ENCODE measurements at places on chromosomes 3 and 15.
A peak's percentile ranks its signal among the peaks of the same experiment; 100 is the strongest.

DNA sequence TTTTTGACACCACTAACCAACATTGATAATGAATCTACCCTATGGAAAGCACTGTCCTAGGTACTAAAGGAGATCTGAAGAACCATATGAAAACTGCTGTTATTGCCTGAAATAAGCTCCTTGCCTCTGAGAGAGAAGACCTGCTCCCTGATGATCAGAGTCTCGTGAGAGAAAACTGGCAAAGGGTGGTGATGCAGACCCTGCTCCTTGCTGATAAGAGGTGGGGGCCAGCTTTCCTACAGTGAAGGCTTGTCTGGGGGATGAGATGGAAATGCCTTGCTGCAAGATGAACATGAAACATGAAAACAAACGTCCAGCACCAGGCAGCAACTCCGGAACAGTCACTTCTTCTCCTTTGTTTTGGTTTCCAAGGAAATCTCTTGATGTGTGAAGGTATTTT is 31.9 kb downstream of the RASGRP1 start:
- no peak for DNase-seq

DNA sequence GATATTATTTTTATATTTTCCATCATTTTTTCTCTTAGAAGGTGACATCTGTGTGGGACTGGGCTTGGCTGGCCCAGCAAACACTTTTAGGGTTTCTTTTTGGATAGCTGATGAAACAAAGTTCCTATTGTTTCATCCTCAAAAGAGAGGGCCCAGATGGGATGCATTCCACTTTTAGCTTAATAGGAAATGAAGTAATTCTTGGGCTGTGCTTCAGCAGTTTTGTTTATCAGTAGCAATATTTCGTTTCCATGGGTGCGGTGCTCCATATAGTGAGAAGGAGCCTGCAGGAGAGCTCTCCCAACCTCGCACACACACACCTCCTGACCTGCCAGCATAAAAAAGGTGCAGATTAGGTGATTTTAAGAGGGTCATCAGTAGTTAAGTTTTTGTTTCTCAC is 147.5 kb downstream of the AKAP13 start:
- no peak for DNase-seq

- DNase-seq = no peak
These were observed 27.9 kb downstream of the PDIA5 start for GRCh38 chr3:123094516-123095313.

GRCh38 chr3:169998668-169999131 is 32.1 kb downstream of the SEC62 start:
- DNase-seq = no peak

GRCh38 chr3:122208579-122208978 is 25.1 kb downstream of the CASR start:
- no peak for DNase-seq

GRCh38 chr15:59296181-59296617 is 76.5 kb downstream of the MYO1E start:
- no peak for DNase-seq

DNA sequence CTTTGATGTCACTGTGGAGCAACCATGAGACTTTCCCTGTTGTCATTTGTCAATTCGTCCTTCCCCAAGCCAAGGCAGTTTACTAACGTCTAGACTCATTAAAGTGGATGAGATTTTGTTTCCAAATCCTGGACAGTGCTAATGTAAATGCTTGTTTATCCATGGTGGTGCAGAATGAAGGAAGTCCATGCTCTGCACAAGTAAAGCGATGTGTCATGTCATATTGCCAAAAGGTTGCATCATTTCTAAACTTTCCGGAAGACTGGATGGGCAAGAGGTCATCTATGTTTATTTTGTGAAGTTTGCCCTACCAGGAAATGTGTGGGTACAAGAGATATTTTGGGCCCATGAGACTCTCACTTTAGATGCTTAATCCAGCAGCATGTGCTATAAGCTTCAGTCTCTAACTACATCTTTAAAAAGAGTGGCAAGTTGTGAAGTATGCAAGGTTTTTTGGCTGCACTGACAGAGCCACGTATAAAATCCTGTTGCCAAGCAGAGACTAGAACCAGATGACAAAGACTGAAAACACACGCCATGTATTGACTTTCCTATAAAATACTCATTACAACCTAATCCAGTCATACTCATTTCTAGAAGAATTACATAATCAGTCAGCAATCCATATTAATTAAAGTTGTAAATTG is 72.1 kb upstream of the FNDC3B start:
- DNase-seq = no peak

DNA sequence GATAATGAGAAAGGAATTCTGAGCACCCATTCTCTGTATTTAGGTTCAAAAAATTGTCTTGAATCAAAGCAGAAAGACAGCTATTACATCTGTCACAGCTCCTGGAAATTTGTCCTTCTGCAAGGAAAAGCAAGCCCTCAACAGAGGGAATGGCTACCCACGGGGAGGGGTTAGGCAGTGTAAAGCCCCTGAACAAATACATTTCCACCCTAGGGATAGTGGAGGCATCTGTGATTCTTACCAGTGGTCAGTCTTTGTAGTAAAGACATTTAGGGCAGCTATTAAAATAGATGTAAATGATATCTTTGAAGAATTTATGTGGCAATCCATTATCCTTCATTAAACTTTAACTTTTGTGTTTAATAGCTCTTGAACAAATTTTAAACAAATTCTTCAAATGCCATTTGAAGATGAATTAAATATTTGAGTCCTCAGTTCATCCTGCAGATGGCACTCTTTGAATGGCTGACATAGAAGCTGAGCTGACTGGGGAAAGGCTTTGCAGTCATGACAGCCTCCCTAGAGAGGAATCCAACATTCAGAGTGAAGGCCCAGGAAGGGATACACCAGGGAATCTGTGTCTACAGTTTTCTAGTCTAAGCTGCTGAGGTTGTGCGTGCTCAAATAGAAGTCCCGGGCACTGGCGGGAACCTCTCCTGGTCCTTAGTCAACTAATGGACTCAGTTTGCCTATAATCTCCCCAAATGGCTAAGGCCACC is 359.7 kb upstream of the ROPN1 start:
- no peak for DNase-seq

DNA sequence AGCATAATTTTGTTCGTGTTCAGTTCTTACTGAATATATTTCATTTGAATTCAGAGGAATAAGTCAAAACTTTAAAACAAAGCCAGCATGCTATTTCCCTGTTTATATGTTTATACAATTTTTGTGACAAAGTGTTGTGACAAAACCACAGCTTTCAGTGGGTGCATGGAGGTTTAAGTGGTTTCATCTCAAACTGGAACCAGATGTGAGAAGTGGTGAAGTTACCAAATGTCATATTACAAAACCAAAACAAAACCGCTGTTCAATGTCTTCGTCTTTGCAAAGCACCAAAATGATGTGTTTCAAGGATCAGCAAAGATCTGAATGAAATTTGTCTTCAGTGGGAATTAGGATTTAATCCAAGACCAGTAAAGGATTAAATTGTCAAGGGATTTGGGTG is 59.3 kb upstream of the OSTN start:
- DNase-seq = no peak

- DNase-seq = no peak
These were observed 115.2 kb upstream of the AGBL1 start for GRCh38 chr15:85964471-85964870.

GRCh38 chr15:47711655-47712054 is 5.7 kb upstream of the SEMA6D start:
- no peak for DNase-seq

DNA sequence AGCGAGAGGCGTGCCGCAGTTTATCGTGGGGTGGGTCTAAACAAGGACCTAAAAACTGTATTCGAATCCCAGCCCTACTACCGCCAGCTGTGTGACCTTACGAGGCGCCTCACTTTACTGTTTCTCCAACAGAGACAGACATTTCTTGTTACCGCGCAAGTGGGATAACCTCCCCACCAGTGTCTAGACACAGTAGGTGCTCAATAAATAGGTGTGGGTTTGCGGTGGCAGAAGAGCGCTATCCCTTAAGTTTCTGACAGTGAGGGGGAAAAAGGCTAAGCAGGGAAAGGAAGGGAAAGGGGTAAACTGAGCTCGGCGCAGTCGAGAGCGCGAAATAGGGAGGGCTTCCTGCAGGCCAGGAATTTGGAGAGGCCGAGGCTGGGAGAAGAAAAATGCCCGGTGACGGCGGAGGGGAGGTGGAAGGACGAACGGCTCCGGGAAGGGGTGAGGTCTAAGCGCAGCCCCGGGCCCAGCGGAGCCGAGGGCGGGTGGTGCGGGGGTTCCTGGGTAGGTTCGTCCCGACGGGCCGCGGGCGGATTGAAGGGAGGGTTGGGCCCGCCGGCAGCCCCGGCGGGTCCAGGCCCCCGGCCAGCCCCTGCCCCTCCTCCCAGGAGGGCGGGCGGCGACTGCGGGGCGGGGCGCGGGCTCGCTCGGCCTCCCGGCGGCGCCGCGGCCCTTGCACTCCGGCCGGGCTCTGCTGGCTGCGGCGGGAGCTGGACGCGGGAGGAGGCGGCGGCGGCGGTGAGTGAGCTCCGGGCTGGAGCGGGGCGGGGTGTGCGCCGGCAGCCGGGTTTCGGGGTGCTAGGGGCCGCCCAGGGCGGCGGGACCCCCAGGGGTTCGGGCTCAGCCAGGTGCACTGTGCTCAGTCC is at the start of gene CGNL1:
Gene CGNL1 (plus strand): TSS at position 679 of the 869 bp plus-strand sequence. CDS start 61,495 bp downstream, outside the sequence.
- DNase-seq = no peak

DNA sequence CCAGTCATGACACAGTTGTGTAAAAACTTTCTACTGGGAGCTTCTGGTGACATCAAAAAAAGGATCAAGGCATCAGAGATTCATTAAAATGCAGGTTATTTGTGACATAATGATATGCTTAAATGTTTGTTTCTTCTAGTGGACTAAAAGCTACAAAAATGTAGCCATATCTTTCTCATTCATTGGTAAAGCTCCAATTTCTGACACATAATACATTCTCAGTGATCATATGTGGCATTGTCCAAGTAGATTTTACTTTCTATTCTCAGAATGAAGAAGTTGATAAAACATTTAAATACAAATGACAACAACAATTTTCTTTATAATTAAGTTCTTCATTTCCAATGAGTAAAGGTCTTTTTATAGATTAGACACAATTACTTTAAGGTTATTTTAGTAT is 71.0 kb upstream of the ARHGEF26 start:
- DNase-seq = no peak

- DNase-seq = peak; percentile 78
These were observed 144.8 kb upstream of the BHLHE40 start for GRCh38 chr3:4834403-4834866.

- no peak for DNase-seq
These were observed 89.8 kb downstream of the CADPS start for GRCh38 chr3:62785384-62785783.

- no peak for DNase-seq
These were observed 15.9 kb downstream of the PSTPIP1 start for GRCh38 chr15:77010857-77011256.

DNA sequence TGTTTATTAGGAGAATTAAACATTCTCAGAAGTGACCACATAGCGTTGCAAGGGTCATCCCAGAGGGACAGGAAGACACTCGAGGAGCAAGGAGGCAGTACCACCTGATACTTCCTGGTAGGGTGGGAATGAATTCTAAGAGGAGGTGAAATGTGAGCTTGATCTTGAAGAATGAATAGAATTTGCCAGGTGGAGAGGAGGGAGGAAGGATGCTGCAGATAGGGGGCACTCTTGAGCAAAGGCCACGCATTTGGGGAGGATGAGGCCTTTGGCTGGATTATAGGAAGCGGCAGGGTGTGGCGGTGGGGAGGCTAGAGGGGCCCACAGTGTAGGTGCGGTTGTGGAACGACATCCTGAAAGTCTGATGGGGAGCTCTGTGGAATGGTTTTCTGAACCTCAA is 33.5 kb downstream of the CHCHD6 start:
- no peak for DNase-seq

Measured in central memory CD4-positive, alpha-beta T cell (primary cell).